ENCODE measurements at places on chromosomes 4 and X. TPM values are rescaled to one million over a fixed set of nuclear protein-coding genes. Genes with fewer than 3 reads are reported as not detected.

GRCh38 chrX:28709421-28709820 lies 122.2 kb downstream of the IL1RAPL1 start:
- no peak for DNase-seq

Gene TEX11
- total RNA-seq, result not detected

DNA sequence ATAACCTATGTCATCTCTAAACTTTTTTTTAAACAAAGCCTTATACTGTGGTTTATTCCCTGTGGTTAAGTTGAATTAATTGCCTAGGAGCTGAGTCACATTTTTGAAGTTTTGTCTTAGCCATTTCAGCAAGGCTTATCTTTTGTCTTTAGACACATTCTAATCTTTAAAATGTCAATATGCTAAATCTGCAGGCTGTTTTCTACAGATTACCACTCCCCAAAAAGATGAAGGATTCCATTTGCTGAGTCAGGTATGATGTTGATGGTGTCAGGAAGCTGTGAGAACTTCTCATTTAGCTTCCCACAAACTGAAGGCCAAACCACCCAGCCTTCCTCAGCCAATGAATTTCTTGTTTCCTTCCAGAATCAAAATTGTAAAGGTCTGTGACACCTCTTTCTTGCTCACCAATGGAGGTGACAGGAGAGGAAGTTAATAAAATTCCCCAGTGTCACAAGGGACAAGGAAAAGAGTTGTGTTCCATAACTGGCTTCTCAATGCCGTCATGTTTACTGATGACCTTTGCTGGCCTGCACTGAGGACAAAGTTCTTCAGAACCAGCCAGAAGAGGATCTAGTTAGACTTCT lies 3.7 kb upstream of the CXCL6 start:
- DNase-seq, result no peak

Gene MYOZ2
- not detected for total RNA-seq

DNA sequence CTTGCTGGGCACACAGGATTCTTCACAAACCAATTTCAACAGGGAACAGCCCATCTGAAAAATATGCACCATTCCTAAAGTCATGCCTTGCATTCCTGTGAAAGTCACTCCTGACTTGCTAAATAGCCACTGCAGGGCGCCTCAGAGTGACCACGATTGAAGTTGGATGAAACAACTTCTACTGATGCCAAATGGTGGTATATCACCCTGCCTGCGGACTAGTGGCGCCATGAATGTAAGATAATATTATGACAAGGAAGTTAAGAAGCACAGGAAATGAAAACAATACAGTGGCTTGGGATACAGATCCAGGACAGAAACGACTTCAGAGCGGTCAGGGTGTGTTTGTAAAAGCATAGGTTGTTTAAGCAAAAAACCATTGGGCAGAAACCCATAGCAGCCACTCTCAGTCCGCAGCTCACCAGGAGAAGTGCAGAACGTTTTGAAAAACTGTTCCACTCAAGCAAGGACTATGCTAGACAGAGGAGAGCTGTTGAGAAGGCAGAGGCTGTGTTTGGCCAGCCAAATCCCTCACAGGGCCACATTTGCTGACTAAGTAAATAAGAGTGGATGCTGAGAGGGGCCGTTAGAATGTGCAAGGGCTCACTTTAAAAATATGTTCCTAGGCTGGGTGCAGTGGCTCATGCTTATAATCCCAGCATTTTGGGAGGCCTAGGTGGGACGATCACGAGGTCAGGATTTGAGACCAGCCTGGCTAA lies 250.4 kb downstream of the PTTG2 start:
- no peak for DNase-seq

- DNase-seq, result no peak
Measured at GRCh38 chr4:89645482-89645881, 191.5 kb downstream of the SNCA start.

DNA sequence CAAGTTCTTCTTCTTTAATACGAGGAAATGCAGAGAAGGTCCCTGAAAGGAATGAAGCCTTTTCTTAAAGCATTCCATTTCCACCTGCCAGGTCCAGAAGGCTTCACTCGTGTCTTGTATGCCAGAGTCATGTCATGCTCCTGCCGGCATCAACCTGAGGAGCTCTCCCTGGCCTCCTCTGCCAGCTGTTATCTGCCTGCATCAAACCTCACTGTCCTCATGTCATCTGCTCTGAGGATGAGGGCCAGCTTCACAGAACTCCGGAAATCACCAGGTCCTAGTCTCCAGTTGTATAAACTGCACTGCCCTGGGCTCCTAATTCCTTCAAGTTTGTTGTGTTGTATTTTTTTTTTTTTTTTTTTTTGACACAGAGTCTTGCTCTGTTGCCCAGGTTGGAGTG lies 20.0 kb upstream of the S100G start:
- DNase-seq, result no peak

DNA sequence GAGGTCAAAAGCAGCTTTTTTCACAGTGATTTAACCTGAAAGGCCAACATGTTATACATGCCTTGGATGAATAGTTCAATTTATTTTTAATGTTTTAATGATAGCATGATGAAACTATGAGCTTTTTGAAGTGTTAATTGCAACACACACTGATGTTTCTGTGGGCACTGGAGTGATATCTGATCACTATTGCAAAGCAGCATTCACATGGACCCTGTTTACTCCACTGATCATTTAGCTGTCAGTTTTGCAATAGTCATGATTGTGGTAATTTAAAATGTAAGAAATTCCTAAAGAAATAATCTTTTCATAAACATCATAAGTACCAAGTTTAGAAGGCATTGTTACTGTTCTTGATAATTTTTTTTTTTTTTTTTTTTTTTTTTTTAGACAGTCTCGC lies 74.1 kb downstream of the ARSJ start:
- DNase-seq, result no peak

- DNase-seq, result no peak
Measured at GRCh38 chrX:72468607-72469006, 104.0 kb downstream of the HDAC8 start.

Gene RASGEF1B
- total RNA-seq, result 58.1 TPM

DNA sequence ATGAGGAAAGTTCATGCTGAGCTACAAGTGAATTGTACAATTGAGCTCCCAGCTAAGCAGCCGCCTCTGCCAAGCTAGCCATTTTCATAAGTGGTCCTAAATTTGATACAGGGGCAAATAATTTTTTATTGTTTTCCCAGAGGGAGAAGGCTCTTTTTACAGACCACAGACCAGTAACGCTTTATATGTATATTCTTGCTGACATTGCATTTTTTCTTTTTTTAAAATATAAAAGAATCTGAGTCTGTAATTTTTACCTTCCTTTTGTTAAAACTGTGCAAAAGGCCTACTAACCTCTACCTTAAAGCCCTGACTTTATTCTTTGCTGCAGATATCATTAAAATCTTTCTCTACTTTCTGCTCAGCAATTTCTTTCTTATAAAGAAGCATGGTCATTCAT lies 501.2 kb upstream of the INTU start:
- no peak for DNase-seq

GRCh38 chrX:149629730-149630387 lies 1.7 kb downstream of the TMEM185A start:
- no peak for DNase-seq

Gene TMPRSS11F
- total RNA-seq, result 12.6 TPM

DNA sequence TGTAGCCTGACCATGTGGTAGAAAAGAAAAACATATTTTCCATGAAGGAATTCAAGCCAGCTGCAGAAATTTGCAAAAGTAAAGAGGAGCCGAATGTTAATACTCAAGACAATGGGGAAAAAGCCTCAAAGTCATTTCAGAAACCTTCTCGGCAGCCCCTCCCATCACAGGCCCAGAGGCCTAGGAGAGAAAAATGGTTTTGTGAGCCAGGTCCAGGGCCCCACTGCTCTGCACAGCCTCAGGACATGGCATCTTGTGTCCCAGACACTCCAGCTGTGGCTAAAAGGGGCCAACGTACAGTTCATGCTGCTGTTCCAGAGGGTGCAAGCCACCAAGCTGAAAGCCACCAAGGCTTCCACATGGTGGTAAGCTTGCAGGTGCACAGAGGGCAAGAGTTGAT lies 50.9 kb upstream of the BBS12 start:
- no peak for DNase-seq

DNA sequence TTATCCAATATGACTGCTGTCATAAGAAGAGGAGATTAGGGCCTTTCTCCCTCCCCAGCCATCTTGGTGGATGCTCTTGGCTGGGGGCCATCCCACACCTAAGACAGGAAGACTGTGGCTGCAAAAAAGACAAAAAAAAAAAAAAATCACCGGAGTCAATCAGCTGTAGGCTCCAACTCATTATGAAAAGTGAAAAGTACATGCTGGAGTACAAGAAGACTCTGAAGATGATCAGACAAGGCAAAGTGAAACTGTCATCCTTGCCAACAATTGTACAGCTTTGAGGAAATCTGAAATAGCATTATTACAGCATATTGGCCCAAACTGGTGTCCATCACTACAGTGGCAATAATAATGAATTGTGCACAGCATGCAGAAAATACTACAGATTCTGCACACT lies 5.2 kb downstream of the EGFL6 start:
- DNase-seq, result no peak

- peak; percentile 75 for DNase-seq
Measured at GRCh38 chrX:47540754-47541538, 20.1 kb upstream of the ARAF start.

- DNase-seq, result peak; percentile 76
Measured at GRCh38 chrX:275967-276580, 5.1 kb upstream of the PLCXD1 start.

Gene TRAM1L1
- total RNA-seq, result 1.3 TPM

DNA sequence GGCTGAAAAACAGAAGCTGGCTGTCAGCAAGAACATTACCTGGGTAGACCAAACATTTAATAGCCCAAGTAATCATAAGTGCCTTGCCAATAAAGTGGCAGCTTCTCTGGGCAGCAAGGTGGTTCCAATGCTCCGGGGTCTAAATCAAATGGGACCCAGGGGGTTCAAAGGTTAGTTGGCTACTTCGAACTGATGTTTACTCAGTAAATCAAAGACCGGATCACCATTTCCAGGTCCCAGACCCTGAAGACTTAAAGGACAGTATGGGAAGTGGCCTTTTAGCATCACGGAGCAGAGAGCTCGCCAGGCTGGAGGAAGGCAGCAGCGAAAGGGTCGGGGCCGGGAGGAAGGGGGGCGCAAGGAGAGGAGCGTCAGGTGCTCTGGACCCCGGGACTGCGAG lies 1.0 kb downstream of the SH3KBP1 start:
- DNase-seq, result no peak

- DNase-seq, result no peak
Measured at GRCh38 chr4:81494031-81494431, 22.3 kb upstream of the RASGEF1B start.

GRCh38 chrX:112068430-112068829 lies 14.1 kb downstream of the TRPC5 start:
- DNase-seq, result no peak

DNA sequence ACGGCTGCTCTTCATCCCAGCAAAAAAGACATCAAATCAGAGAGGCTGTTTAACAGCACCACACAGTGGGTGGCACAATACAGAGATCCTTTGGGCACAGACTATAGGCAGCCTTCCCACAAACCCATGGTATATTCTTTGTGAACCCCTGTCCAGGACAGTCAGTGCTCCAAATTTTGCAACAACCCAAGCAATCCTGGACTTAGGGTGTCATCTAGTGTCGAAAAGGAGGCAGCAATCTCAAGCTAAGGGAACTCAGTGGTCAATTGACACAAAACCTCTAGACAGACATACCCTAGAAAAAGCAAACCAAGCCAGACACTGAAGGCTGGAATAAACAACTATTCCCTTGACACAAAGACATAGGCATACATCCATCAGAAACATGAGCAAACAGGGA lies 137.4 kb downstream of the BMP15 start:
- no peak for DNase-seq

DNA sequence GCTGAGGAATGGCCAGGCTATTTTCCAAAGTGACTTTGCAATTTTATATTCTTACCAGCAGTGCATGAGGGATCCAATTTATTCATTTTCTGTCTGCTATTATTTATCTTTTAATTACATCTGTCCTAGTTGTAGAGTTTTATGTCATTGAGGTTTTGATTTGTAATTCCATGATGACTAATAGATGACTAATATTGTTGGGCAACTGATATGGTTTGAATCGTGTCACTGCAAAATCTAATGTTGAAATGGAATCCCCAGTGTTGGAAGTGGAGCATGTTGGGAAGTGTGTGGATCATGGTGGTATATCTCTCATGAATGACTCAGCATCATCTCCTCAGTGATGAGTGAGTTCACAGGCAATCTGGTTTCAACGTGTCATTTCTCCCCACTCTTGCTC lies 201.5 kb downstream of the TBX22 start:
- DNase-seq, result no peak

DNA sequence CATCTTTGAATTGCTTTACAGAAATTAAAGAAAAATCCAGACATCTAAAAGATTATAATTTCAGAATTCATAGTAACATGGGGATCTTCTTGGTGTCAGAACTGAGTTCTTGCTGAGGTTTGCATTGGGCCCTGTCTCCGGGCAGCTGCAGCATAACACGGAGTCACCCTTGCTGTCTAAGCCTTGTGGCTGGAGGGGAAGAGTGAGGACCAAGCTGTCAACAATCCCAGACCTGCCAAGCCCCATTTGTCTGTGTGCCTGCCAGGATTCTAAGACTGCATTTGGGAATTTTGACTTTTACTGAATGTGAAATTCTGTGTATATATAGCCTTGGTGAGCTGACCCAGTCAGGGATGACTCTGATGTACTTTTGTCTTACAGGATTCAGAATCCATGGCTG lies 25.2 kb upstream of the NAP1L5 start:
- no peak for DNase-seq

DNA sequence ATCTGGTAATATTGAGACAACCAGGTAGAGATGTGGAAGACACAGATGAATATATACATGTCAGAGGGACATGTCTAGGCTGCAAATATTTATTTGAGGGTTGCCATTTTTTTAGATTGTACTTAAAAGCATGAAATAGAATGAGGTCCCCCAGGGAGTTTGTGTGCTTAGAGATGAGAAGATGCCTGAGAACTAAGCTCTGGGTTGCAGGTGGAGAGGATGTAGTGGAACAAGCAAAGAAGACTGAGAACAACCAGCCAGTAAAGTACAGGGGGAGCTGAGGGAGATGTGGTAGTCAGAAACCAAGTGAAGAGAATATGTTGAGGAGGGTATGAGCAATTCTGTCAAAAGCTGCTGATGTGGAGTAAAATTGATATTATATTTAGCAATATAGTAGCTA lies 95.6 kb upstream of the UNC5C start:
- DNase-seq, result no peak

GRCh38 chr4:77671051-77671450 lies 65.4 kb downstream of the CXCL13 start:
- no peak for DNase-seq

GRCh38 chrX:116009346-116009745 lies 161.2 kb upstream of the AGTR2 start:
- DNase-seq, result no peak

DNA sequence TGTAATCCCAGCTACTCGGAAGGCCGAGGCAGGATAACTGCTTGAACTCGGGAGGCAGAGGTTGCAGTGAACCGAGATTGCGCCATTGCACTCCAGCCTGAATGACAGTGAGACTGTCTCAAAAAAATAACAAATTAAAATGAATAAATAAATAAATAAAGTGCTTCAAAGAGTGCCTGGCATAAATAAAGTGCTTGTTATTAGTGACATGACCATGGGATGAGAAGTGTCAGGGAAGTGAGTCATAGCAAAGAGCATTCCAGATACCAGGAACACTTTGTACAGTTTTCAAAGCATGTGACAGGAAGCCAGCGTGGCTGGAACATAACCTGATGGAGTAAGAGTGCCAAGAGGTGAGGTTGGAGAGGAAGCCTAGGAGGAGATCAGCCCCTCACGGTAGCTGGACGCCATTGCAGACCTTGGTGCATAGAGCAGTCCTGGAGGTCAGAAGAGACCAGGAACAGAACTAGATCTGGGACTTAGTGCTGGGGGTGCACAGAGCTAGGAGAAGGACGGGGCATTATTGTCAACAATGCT lies 6.0 kb upstream of the WDR13 start:
- peak; percentile 74 for DNase-seq

Data from lower leg skin (tissue), 4 donors.